ENCODE measurements at places on chromosomes 12 and 14. TPM values are rescaled to one million over a fixed set of nuclear protein-coding genes. Genes with fewer than 3 reads are reported as not detected.

DNA sequence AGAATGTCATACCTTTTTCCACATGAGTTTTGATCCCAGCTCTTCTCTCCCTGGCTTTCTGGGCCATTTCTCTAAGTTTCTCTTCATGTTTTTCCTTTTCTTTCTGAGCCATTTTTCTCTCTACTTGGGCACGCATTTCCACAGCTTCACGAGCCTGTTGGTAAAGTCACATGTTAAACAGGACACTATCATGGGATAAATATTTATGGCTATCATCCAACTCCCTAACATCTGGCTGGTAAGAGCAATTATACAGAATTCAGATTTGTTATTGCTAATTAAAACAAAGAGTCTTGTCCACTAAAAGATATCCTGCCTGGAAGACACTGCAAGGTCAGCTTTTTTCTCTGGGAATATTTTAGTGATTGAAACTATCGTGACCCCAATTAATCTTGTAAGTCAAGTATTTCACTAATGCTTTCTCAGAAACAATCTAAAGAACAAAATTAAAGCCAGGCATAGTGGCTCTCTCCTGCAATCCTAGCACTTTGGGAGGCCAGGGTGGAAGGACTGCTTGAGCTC lies 23.1 kb downstream of the SLIRP start:
- no peak for DNase-seq

- no peak for DNase-seq
Measured at GRCh38 chr14:105268736-105269354, 20.5 kb downstream of the BTBD6 start.

DNA sequence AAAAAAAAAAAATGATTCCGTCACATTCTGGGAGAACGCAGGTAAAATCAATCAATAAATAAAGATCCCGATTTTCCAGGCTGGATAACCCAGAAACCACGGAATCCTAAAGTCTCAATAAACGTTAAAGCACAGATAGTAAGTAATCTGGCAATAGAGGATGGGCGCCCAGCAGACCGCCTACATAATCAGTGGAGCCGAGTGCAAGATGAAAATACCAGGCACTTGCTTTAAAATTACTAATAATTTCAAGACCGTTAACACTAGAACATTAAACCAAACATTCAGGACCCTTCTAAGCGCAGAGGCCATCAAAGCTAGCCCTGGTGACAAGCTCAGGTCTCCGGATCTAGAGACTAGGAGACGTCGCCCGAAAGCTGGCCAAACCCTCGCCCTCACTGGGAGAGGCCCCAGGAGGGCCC lies 1.2 kb upstream of the DCAF11 start:
- no peak for DNase-seq

DNA sequence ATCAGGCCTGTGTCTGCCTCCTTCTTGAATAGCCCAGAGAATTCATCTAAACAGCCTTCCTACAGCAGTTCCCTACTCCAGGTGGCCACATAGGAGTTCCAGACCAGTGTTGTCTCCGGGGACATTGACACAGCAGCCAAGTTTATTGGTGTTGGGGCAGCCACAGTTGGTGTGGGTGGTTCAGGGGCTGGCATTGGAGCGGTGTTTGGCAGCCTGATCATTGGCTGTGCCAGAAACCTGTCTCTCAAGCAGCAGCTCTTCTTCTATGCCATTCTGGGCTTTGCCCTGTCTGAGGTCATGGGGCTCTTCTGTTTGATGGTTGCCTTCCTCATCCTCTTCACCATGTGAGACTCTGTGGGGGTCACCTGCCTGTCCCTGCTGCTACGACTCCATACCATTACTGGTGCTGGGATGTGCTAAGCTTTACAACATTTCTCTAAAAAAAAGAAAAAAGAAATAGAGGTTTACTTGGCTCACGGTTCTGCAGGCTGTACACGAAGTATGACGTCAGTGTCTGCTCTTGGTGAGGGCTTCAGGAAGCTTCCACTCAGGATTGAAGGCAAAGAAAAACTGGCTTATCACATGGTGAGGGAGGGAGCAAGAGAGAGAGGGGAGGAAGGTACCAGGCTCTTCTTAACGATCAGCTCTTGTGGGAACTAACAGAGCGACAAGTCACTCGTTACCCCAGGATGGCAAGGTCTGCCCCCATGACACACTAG lies 57.5 kb downstream of the CHST11 start:
- no peak for DNase-seq

GRCh38 chr12:57343703-57344378 lies 87.0 kb downstream of the R3HDM2 start:
- no peak for DNase-seq

GRCh38 chr12:55072083-55072482 lies 52.3 kb downstream of the NEUROD4 start:
- peak; percentile 40 for DNase-seq

The SMCO2 gene
- 0.34 TPM for polyA plus RNA-seq

DNA sequence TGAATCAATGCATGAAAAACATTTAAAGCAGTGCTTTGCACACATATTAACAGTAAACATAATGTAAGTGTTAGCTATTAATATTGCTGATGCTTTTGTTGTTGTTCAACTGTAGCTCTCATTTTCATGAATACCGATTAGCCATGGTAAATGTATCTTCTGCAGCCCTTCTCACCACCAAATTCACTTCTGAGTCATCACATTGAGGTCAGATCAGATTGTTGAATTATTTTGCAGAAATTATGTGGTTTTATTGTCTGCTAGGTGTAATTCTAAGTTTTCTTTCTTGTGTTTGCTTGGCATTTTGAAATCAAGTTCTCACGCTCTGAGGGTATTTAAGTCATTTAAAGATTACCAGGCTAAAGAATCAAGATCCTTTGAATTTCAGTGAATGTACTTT lies 74.6 kb downstream of the AKAP6 start:
- DNase-seq, result no peak

GRCh38 chr12:25926536-25926935 lies 31.9 kb upstream of the RASSF8 start:
- no peak for DNase-seq

The KICS2 gene
- polyA plus RNA-seq, result 1.3 TPM

- DNase-seq, result no peak
Measured at GRCh38 chr14:26180221-26180620, 417.6 kb downstream of the NOVA1 start.

- DNase-seq, result no peak
Measured at GRCh38 chr14:98802044-98802443, 470.0 kb downstream of the BCL11B start.

GRCh38 chr12:42104087-42104486 lies 40.6 kb downstream of the GXYLT1 start:
- DNase-seq, result no peak

- peak; percentile 12 for DNase-seq
Measured at GRCh38 chr14:54722791-54723432, 156.0 kb downstream of the SAMD4A start.

- DNase-seq, result no peak
Measured at GRCh38 chr12:126752021-126752420, 1514.9 kb upstream of the TMEM132C start.

The PTPRR gene
- 5.6 TPM for polyA plus RNA-seq

The LALBA gene
- not detected for polyA plus RNA-seq

GRCh38 chr14:104794631-104794992 lies 936 bp downstream of the AKT1 start:
- DNase-seq, result no peak

The MAGOHB gene
- polyA plus RNA-seq, result 24.0 TPM

- DNase-seq, result no peak
Measured at GRCh38 chr14:70882776-70883492, 24.3 kb upstream of the PCNX1 start.

- no peak for DNase-seq
Measured at GRCh38 chr14:21384494-21384851, 654 bp upstream of the SUPT16H start.
